Immature natural killer cell (primary cell): ENCODE measurements at places on chromosomes 16 and 17. TPM values are rescaled to one million over a fixed set of nuclear protein-coding genes. Genes with fewer than 3 reads are reported as not detected.

GUCY2D gene
- not detected for polyA plus RNA-seq

SLC13A2 gene
- polyA plus RNA-seq: not detected

CEP295NL gene
- polyA plus RNA-seq: not detected

MMP2 gene
- polyA plus RNA-seq: not detected

GRCh38 chr17:62653002-62653825 lies 25.7 kb downstream of the MRC2 start:
- peaks cover 14% of the 10 kb centered on the region for H3K27me3 ChIP-seq
- H3K36me3 ChIP-seq: no peaks in the 10 kb centered on the region
- DNase-seq: peak; percentile 40
- no peak overlapping the region for H3K27ac ChIP-seq

SCGB1C2 gene
- polyA plus RNA-seq: not detected

DNA sequence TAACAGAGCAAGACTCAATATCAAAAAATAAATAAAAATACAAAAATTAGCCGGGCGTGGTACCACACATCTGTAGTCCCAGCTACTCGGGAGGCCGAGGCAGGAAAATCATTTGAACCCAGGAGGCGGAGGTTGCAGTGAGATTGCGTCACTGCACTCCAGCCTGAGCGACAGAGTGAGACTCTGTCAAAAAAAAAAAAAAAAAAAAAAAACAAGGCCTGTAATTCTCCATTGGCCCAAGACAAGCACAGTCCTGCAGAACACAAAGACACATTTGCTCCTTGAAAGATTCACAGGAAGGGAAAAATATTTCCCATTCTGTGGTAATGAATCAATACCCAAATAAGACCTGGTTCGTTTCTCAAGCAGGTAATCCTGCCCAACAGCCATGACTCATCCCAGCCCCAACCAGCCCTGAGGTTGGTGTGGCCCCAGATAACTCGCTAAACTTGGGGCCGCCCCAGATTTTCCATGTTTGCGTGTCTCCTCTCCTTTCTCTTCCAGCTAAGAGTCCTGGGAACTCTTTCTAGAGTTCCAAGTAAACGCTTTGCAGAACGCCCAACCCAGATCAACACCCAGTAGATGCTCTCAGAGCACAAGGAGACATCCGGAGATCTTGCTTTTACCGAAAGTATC lies 40.3 kb upstream of the SNN start:
- H3K27ac ChIP-seq: no peak overlapping the region
- peaks cover 36% of the 10 kb centered on the region for H3K4me1 ChIP-seq
- no peak for DNase-seq
- no peak overlapping the region for H3K4me3 ChIP-seq

DNA sequence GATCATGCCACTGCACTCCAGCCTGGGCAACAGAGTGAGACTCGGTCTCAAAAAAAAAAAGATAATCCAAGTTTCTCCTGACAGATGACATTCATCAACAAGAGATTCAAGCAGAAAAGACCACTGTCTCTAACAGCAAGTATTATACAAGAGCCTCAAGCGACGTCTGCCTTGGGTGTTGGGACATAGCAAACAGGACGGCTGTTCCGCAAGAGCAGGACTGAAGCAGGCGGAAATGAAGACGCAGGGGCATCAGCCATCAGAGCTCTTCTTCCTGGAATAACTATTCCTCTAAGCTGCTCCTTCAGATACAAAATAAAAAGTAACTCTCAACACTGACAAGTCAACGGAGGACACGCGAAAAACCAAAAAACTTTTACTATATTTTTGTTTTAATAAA lies 54.0 kb downstream of the ANKRD11 start:
- H3K4me1 ChIP-seq: peaks cover 76% of the 10 kb centered on the region
- no peak for DNase-seq
- H3K27ac ChIP-seq: no peak overlapping the region

- H3K27me3 ChIP-seq: peaks cover 4% of the 10 kb centered on the region
- no peaks in the 10 kb centered on the region for H3K4me1 ChIP-seq
- DNase-seq: no peak
- no peaks in the 10 kb centered on the region for H3K36me3 ChIP-seq
- no peak overlapping the region for H3K27ac ChIP-seq
- no peak overlapping the region for H3K4me3 ChIP-seq
These were observed 387.4 kb upstream of the ASIC2 start for GRCh38 chr17:33680472-33680871.

DNA sequence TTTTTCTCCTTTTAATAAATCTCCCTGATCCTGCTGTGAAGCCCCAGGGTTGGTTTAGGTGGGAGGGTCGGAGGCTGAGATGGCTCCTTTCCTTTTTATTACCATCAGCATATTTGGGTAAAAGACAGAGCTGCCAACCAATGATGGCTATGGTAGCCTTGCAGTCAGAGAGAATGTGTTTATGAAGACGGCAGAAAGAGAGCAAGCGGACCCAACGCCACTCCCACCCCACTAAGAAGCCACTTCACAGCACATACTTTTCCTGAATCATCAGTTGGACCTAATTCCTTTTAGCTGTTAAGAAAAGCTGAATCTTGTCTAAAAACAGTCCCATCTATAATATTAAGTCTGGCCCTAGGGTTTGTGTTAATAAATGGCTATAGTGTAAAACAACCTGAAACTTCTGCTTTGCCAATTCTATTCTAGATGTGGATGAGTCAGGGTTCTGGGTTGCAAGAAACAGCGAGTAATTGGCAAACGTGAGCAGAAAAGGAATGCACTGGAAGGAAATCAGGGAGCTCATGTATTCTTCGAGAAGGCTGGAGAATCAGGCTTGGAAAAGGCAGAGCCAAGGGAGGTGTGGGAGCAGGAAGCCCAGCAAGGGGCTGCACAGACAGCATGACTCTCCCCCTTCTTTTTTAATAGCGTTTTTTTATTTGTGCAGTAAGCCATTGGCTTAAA lies 34.0 kb upstream of the PRKCA start:
- H3K4me3 ChIP-seq: no peak overlapping the region
- H3K36me3 ChIP-seq: no peaks in the 10 kb centered on the region
- no peak overlapping the region for H3K27ac ChIP-seq
- DNase-seq: no peak

SSTR5 gene
- not detected for polyA plus RNA-seq

P2RX1 gene
- polyA plus RNA-seq: not detected

DNA sequence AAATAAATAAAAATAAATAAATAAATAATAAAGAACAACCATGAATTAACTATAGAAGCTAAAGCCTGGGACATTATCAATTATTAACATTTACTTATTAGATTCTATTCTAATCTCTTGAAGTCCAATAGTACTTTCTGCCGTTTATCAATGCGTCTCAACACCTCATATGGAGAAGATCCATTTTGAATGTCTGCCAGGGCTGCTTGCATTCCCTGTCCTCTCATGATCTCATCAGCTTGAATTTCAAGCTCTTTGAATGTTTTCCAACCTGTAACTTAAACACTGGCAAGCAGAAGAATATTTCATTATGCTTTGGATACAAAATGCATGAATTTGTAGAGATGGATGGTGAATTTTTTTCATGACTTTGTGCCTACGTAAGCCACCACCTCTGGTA lies 191.9 kb upstream of the ANKFN1 start:
- no peak overlapping the region for H3K4me3 ChIP-seq
- no peaks in the 10 kb centered on the region for H3K36me3 ChIP-seq
- peaks cover 4% of the 10 kb centered on the region for H3K27me3 ChIP-seq
- DNase-seq: no peak

DNA sequence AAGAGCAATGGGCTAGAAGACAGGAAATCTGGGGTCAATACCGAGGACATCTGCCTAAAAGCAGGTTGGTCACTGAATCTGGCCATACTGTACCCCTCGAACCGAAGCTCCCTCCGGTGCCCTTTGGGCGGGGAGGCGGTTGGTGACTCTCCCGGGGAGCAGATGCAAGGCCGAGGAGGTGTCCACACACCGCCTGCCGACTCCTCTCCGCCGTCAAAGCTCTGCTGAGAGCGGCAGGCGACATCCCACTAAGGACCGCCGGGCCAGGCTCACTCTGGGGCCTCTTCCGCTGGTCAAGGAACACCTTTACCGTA lies 458 bp downstream of the ZNF200 start:
- peaks cover 28% of the 10 kb centered on the region for H3K36me3 ChIP-seq
- no peak for DNase-seq
- peaks cover 7% of the 10 kb centered on the region for H3K27me3 ChIP-seq
- H3K27ac ChIP-seq: peak overlapping the region; percentile 97
- peaks cover 29% of the 10 kb centered on the region for H3K4me1 ChIP-seq

HOXB13 gene
- polyA plus RNA-seq: not detected

GRCh38 chr16:85376292-85377095 lies 236.6 kb upstream of the GSE1 start:
- no peaks in the 10 kb centered on the region for H3K36me3 ChIP-seq
- no peak overlapping the region for H3K4me3 ChIP-seq
- no peaks in the 10 kb centered on the region for H3K4me1 ChIP-seq
- H3K27me3 ChIP-seq: no peaks in the 10 kb centered on the region
- DNase-seq: no peak

DNA sequence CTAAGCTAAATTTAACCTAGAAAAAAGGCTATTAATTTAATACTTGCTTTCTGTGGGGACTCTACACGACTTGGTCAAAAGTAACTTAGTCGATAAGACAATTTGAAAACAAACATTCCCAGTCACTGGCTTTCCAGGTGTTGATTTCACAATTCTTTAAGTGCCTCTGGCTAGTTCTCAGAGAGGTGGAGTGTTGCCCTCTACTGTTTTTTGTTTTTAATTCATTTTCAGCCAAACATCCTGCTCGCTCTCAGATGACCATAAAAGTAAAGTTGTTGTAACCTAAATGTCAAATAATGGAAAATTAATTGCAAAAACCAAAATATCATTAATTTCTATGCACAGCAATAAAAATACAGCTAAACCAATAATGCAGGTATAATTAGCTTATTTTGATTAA lies 107.1 kb downstream of the MYO1D start:
- DNase-seq: no peak
- no peak overlapping the region for H3K4me3 ChIP-seq
- no peaks in the 10 kb centered on the region for H3K27me3 ChIP-seq
- H3K36me3 ChIP-seq: peaks cover 16% of the 10 kb centered on the region
- no peak overlapping the region for H3K27ac ChIP-seq

- no peaks in the 10 kb centered on the region for H3K36me3 ChIP-seq
- no peak for DNase-seq
- peaks cover 7% of the 10 kb centered on the region for H3K4me1 ChIP-seq
- peaks cover 8% of the 10 kb centered on the region for H3K27me3 ChIP-seq
- H3K27ac ChIP-seq: no peak overlapping the region
These were observed 996 bp upstream of the KCNJ12 start for GRCh38 chr17:21375162-21375560.

DNA sequence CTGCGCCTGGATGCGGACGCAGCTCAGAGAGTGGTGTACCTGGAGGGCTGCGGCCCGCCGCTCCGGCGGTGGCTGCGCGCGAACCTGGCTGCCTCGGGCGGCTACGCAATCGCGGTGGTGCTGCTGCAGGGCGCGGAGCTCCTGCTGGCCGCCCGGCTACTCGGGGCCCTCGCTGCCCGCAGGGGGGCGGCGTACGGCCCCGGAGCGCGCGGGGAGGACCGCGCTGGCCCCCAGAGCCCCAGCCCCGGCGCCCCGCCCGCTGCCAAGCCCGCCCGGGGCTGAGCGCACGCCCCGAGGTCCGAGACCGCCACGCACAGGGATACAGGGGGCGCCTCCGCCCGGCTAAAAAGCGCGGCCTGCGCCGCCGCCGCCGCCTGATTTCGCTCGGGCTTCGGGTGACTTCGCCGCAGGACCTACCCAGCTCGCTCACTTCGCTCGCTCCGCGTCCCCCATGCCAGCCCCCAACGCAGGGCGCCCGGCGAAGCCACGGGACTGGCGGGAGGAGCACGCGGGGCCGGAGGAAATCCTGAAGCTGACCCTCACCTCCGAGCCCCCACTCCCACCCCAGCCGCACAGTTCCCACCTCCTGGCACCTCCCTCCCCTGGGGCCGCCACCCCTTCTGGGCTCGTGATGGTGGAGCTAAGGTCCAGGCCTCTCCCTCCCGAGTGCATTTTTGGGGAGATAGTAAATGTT lies 8.2 kb downstream of the PDE6G start:
- peaks cover 11% of the 10 kb centered on the region for H3K27me3 ChIP-seq
- H3K36me3 ChIP-seq: no peaks in the 10 kb centered on the region
- H3K4me1 ChIP-seq: peaks cover 3% of the 10 kb centered on the region
- no peak overlapping the region for H3K4me3 ChIP-seq

RNF227 gene
- polyA plus RNA-seq: 1.9 TPM
